ENCODE measurements at places on chromosomes 4 and X. TPM values are rescaled to one million over a fixed set of nuclear protein-coding genes. Genes with fewer than 3 reads are reported as not detected.

PDE6B gene
- total RNA-seq, result 1.1 TPM

COL4A5 gene
- total RNA-seq, result 9.3 TPM

LIMCH1 gene
- 27.4 TPM for total RNA-seq

VCX gene
- not detected for total RNA-seq

GAGE2A gene
- total RNA-seq, result not detected

CD38 gene
- total RNA-seq, result under 0.01 TPM

RNF212 gene
- total RNA-seq, result 0.36 TPM

ZBTB49 gene
- total RNA-seq, result 12.4 TPM

HELT gene
- not detected for total RNA-seq

TRIM60 gene
- total RNA-seq, result not detected

PNCK gene
- total RNA-seq, result not detected

MXRA5 gene
- under 0.01 TPM for total RNA-seq

PRR32 gene
- total RNA-seq, result not detected

POU4F2 gene
- not detected for total RNA-seq

MAGEA11 gene
- total RNA-seq, result not detected

ARHGAP24 gene
- 230 TPM for total RNA-seq

DGKK gene
- not detected for total RNA-seq

NRK gene
- total RNA-seq, result 5.3 TPM

MFAP3L gene
- 0.53 TPM for total RNA-seq

TCEAL6 gene
- total RNA-seq, result not detected

FGA gene
- total RNA-seq, result not detected

FAM184B gene
- under 0.01 TPM for total RNA-seq

CYP4V2 gene
- 7.5 TPM for total RNA-seq
